ENCODE measurements at places on chromosomes 12 and 14. TPM values are rescaled to one million over a fixed set of nuclear protein-coding genes. Genes with fewer than 3 reads are reported as not detected.

- no peaks in the 10 kb centered on the region for H3K27me3 ChIP-seq
- peaks cover 30% of the 10 kb centered on the region for H3K36me3 ChIP-seq
- DNase-seq: no peak
Measured at GRCh38 chr14:36294543-36294942, 25.9 kb downstream of the MBIP start.

GRCh38 chr12:2490831-2491230 is 303.9 kb upstream of the FKBP4 start:
- no peak overlapping the region for H3K4me3 ChIP-seq
- H3K27ac ChIP-seq: no peak overlapping the region
- H3K36me3 ChIP-seq: no peaks in the 10 kb centered on the region

DNA sequence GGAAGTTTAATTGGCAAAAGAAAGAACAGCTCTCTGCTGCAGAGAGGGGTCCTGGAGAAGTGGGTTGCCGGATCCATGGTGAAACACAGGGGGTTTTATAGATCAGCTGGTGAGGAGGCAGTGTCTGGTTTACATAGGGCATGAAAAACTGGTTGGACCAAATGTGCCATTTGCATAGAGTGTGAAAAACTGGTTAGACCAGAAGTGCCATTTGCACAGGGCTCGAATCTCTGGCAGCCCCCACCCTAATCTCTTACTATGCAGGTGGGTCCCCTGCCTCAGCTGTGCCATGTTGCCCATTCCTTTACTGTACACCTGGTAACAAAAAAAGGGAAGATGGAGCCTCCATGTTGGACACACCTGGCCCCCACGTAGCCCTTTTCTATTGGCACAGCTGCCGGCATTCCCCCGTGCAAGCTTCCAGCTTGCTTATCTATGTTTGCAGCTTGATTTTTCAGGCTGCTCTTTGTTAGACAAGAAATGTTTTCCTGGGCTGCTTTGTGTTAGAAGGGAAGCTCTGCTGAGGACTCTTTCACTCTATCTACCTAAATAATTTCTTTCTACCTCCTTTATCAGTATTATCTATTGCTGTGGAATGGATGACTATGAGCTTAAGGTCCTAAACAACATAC is 61.1 kb upstream of the TMEM132D start:
- DNase-seq: no peak
- no peaks in the 10 kb centered on the region for H3K36me3 ChIP-seq
- H3K27ac ChIP-seq: no peak overlapping the region
- no peak overlapping the region for H3K4me3 ChIP-seq
- H3K4me1 ChIP-seq: no peaks in the 10 kb centered on the region
- no peaks in the 10 kb centered on the region for H3K27me3 ChIP-seq

- no peaks in the 10 kb centered on the region for H3K36me3 ChIP-seq
- no peaks in the 10 kb centered on the region for H3K27me3 ChIP-seq
- H3K4me1 ChIP-seq: no peaks in the 10 kb centered on the region
- no peak overlapping the region for H3K27ac ChIP-seq
- H3K4me3 ChIP-seq: no peak overlapping the region
- DNase-seq: no peak
Measured at GRCh38 chr12:11561411-11561810, 88.1 kb upstream of the ETV6 start.

- H3K36me3 ChIP-seq: no peaks in the 10 kb centered on the region
- H3K27me3 ChIP-seq: no peaks in the 10 kb centered on the region
- no peak for DNase-seq
- H3K4me3 ChIP-seq: no peak overlapping the region
Measured at GRCh38 chr14:92462568-92462967, 51.0 kb upstream of the RIN3 start.

DNA sequence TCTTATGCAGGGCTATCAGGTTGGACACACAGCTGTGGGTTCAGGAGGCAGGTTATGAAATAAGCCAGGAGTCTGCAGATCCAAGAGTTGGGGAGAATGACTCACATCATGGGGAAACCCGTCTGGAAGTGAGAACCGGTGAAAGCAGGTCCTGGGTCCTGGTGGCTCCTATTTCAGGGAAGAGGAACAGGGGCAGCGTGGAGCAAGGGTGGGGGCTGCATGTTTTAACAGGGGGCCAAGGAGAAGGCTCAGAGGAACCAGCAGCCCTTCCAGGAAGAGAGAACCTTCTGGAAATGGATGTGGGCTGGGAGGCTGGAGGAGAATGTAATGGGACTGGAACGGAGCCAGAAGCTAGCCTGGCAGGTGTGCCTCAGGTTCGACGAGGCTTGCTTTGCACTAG is 7.8 kb upstream of the KRT74 start:
- H3K27ac ChIP-seq: no peak overlapping the region
- no peak for DNase-seq
- no peaks in the 10 kb centered on the region for H3K36me3 ChIP-seq
- no peaks in the 10 kb centered on the region for H3K4me1 ChIP-seq

- H3K36me3 ChIP-seq: no peaks in the 10 kb centered on the region
- H3K27me3 ChIP-seq: no peaks in the 10 kb centered on the region
- no peak overlapping the region for H3K4me3 ChIP-seq
- H3K4me1 ChIP-seq: no peaks in the 10 kb centered on the region
Measured at GRCh38 chr12:67598598-67598997, 49.9 kb upstream of the DYRK2 start.

NTN4 gene
- 0.11 TPM for polyA plus RNA-seq

All from SK-N-SH (cell line).